ENCODE measurements at places on chromosomes 11 and 22.

DNA sequence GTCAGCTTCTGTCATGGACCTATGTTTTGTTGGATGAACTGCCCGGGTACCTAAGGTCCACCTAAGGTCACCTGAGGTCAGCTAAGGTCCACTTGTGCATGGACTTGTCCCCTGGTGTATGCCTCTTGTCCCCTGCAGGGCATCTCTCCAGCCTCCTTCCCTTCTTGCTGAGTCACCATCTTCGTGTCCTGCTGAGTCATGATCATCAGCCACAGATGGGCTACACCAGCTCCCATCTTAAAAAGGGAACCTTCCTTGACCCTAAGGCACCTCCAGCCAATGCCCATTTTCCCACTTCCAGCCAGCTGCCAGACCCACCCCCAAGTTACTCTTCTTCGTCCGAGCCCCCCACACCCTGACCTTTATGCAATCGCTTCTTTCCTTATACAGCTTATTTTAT is 544.9 kb downstream of the TBC1D22A start:
- no peak for DNase-seq

DNA sequence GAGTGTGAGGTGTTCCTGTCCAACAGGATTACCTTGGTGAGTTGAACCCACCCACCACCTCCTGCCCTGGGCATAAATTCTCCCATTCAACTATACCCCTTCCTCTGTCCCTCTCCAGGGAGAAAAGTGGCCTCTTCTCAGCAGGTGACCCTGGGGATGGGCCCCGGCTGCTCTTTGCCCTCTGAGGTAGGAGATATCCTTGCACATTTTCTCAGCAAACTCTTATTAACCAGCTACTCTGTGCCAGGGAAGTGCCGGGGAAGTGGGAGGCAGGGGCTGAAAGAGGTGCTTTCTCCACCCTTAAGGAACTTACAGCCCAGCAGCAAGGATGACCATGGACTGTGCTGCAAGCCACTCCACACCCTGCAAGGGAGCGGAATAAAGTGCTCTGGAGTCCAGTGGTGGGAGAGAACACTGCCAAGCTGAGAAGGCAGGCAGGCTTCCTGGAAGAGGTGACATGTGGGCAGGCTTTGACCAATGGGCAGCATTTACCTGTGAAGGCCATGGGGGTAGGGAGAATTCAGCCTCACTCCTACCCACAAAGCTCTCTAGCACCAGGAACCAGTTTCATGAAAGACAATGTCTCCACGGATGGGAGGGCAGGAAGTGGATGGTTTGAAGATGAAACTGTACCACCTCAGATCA is 21.9 kb upstream of the OAF start:
- no peak for DNase-seq

DNA sequence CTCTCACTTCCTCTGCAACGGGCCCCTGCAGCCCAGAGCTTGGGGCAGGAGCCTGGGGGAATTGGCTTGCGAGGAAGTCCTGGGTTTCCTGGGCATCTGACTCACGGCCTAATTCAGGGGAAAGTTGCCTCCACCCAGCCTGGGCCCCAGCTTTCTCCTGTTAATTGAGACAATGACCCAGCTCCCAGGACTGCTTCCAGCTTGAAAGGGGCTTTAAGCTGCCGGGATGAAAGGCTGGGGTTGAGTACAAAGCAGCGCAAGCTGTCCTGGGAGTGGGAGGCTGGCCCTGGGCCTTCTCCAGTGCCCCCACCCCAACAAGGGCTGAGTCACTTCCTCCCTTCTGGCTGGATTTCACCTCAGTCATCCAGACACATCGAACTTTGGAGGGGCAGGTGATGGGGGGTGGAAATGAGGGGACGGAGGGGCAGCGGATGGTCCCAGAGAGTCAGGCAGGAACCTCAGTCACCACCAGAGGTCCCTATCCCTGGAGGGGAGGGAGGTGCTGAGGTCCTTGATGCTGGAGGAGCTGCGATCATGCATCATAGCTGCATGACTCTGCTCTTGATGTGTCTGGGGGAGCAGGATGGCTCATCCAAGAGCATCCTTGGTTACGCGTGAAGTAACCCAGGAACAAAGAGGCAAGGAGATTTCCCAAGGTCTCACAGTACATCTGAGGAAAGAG is 30.1 kb upstream of the OAF start:
- peak; percentile 30 for DNase-seq

GRCh38 chr22:46007848-46008261 is 30.9 kb upstream of the WNT7B start:
- no peak for DNase-seq

GRCh38 chr22:49807780-49808708 is 19.6 kb downstream of the BRD1 start:
- DNase-seq: no peak

GRCh38 chr22:31091106-31091975 is 10.2 kb downstream of the SMTN start:
- no peak for DNase-seq

DNA sequence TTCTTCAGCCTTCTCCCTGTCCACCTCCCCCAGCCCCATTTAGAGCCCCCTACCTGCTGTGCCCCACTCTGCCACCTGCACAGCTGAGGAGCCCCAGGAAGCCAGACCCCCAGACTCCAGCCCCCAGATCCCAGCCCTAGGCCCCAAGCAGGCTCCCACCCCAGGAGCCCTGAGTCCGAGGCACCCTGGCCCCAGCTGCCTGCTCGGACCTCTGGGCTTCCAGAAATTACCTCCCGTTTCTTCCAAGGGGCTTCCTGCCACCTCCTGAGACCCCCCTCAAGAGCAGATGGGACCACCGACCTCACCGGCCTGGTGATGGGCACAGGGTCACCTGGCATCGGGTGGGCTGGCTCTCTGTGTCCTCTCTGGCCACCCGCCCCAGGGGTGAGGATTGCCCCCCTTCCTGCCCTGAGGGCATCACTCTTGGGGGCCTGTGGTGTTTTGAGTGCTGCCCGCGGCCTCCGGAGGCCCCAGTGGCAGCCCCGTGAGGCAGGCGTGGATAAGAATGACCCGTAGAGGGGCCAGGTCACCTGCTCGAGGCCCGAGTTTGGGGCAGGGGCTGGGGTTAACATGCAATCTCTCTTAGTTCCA is 18.3 kb upstream of the TALDO1 start:
- DNase-seq: no peak

- peak; percentile 66 for DNase-seq
These were observed 102.7 kb downstream of the MRTFA start for GRCh38 chr22:40533712-40534378.

- no peak for DNase-seq
These were observed 15.9 kb upstream of the CDC42EP2 start for GRCh38 chr11:65298655-65299179.

DNA sequence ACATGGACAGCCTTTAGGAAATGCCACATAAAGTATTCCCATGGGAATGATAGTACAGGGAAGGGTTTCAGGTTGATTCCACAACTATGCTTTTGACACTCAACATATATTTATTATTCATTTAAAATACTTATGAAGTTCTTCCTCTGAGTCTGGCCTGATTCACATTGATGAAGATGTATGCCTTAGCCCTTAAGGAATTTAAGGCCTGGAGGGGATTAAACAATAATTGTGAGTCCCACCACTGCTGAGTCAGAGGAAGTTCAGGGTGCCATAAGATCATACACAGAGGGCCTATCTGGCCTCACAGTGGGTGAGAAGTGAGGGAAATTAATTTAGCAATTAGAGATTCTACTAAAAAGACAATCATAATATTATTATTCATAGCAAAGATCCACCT is 161.1 kb upstream of the SNX19 start:
- no peak for DNase-seq

GRCh38 chr22:49838771-49839717 is 11.4 kb upstream of the BRD1 start:
- no peak for DNase-seq

DNA sequence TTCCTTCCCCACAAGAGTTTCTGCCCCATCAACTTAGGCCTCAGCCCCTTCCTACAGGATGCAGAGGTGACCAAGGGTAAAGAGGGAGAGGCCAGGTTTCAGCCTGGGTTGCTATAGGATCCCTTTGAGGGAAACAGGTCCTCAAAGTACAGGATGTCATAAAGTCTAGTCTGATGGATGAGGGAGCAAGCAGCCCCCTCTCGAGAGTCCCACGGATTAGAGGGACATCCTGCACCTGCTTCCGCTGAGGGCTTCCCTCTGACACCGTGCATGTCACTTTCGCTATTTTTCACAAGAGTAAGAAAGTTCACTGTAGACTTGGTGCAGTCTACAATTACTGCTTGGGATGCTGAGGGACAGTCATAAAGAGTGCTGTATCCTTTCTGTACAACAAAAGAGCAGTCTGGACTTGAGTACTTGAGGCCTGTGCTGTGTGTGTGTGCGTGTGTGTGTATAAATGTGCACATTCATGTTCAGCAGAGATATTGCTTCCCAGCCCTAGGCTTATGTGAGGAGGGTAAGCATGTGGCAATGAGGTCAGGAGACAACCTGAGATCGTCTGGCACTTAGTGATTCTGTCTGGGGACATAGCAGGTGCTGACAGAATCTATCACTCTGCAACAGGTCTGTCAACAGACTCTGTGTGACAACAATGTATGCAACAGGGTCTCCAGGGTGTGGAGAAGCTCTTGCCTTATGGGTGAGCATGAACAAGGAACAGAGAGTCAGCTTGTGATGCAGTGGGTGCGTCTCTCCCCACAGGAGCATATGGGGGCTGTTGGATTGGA is 18.0 kb upstream of the CHST1 start:
- no peak for DNase-seq

DNA sequence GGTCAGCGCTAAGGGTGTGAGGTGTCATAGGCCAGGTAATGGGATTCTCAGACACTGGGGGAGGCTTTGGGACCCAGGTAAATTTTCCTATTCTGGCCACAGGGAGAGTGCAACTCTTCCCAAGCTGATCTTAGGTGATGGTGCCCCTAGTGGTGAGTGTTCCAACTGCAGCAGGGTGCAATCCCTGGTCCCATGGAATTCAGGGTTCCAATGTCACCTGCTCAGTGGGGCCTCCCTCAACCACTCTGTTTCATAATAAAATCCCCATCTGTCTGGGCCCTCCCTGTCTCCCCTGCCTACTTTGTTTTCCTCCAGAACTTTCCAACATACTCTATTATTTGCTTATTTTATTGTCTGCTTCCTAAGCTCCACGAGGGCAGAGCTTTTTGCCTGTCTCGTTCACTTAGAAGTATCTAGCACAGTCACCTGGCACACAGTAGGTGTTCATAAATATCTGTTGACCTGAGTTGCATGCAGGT is 2.9 kb upstream of the SGSM1 start:
- peak; percentile 46 for DNase-seq
